GM23248 (cell line): ENCODE measurements at places on chromosomes 6 and 20. TPM values are rescaled to one million over a fixed set of nuclear protein-coding genes. Genes with fewer than 3 reads are reported as not detected.

DNA sequence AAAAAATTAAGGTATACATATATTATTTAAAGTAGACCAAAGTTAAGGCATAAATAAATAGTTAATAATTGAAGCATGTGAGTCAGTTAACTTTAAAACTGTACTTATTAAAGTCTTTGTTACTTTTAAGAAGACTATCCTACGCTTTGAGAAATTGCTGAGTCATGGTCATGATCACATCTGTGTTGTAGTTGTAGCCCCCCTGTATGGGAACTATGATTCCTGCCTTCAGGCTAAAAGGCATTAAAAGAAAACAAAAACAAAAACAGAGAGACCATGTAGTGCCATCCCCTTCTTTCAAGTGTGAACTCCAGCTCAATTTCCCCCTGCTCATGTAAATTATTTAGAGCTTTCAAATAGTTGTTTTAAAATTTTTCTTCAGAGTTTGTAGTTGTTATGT is 123.4 kb downstream of the FLRT3 start:
- DNase-seq, result no peak

The CALHM6 gene
- total RNA-seq, result not detected in 2 replicates

GRCh38 chr20:32544260-32544722 is 40.8 kb downstream of the NOL4L start:
- no peak for DNase-seq

- no peak for DNase-seq
These were observed 94.5 kb downstream of the TBX18 start for GRCh38 chr6:84669945-84670344.

The HLA-DPB1 gene
- total RNA-seq, result 12.5 and 14.9 TPM in 2 replicates

The MLIP gene
- total RNA-seq, result not detected in 2 replicates

The HMGCLL1 gene
- total RNA-seq, result not detected in 2 replicates

GRCh38 chr6:74927299-74927698 is 278.6 kb downstream of the COL12A1 start:
- no peak for DNase-seq

The TBX18 gene
- total RNA-seq, result 13.5 and 16.2 TPM in 2 replicates

DNA sequence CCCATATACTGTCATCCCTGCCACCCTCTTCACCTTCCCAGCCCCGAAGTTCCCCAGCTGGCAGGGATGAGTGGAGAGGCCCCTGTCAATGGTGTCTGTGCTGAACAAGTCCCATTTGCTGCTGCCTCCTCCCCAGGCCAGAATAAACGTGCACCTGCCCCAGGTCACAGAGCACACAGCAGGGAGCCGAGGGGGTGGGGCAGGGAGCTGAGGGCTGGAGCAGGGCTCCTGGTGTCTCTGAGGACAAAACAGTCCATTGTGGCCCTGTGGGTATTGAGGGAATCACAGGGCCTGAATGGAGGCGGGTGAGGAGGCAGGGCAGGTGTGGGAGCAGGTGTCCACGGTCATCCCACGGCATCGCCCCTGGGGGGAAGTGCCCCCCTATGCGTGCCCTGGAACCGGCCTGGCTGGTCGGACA is 55.8 kb downstream of the SNAI1 start:
- no peak for DNase-seq

The DEFB132 gene
- total RNA-seq, result not detected in 2 replicates

The TOP1 gene
- total RNA-seq, result 7.2 and 9.0 TPM in 2 replicates

The DLK2 gene
- total RNA-seq, result 0.51 and 0.76 TPM in 2 replicates

The TSBP1 gene
- total RNA-seq, result not detected in 2 replicates

DNA sequence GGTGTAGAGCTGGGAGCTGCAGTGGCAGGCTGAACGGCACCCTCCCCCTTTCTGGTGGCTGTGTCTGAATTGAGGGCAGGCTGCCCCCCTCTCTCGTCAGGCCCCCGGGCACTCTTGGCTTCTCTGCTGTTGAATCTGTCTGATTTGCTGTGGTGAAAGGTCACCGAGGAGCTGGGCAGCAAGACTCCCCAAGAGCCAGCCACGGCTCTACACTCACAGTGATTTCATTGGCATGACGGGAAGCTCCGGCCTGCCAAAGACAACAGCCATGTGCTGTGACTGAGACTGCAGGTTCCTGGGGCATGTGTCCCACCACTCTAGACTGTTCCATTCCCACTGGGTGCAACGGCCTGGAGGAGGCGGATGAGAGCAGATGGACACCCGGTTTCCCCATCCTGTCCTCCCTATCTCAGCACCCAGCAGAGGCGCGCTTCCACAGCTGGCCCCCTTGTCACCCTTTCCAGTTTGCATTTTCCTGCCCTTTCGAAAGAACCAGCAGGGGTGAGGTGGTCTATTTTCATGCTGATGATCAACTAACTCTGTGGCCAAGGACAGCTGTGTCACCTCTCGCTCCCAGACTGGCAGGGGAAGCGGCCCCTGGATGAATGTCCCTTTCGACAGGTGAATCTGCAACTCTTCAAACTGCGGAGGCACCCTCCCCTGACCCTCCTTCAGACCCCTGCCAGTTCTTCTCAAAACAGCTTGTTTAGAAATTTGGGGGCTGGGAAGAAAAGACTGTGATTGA is 2.2 kb downstream of the APCDD1L start:
- peak; percentile 17 for DNase-seq

DNA sequence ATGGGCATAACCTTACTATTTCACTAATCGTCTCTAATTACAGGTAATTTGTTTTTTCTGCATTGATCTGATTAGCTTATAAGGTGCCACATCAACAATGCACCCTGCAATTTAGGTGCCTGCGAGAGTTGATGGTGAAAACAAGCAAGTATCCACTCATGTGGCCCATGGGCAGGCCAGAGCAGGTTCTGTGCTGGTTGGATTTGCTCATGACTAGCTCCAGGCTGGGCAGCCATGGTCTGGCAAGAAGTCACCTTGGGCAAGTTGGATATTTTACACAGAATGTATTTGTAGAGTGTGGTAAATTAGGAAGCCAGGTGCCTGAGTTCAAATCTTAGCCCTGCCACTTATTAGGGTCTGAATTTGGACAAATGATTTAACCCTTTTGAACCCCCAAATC is 25.3 kb downstream of the RAB44 start:
- no peak for DNase-seq

DNA sequence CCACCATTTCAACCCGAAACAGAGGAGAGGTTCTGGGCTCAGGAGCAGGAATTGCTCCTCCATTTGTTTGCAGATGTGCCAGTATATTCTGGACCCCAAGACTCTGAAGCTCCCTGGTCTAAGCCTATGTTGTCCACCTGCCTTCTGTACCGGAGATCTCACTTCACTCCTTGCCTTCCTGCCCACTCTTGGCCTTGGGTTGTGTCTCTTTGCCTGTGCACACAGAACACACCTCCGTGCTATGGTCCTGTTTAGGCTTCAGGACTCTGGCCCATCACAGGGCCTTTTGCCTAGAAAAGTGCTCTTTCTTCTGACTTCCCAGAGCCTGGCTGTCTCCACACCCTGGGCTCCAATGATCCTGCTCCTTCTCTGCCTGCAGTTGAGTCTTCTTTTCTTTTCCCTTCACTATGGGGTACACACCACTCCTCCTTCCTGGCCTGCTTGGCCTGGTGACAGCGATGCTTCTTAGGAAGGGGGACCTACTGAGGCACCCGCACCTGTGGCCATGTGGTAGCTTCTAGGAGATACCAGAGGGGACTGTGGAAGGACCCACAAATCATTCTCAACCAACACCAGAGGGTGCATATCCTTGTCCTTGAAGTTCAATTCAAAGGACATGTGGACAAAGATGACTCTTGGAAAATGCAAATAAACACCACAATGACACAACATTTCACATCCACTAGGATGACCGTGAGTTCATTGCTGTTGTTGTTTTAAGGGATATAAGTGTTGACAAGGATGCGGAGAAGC is 75.1 kb downstream of the FOXA2 start:
- no peak for DNase-seq

- DNase-seq, result no peak
These were observed 34.9 kb downstream of the PTPN1 start for GRCh38 chr20:50545126-50545525.

The TUBB2B gene
- 8.5 and 10.4 TPM in 2 replicates for total RNA-seq

GRCh38 chr6:117018771-117019170 is 141.7 kb downstream of the RFX6 start:
- peak; percentile 9 for DNase-seq
